ENCODE measurements at places on chromosomes 6 and 20. TPM values are rescaled to one million over a fixed set of nuclear protein-coding genes. Genes with fewer than 3 reads are reported as not detected.

Gene PTCRA
- not detected for total RNA-seq

DNA sequence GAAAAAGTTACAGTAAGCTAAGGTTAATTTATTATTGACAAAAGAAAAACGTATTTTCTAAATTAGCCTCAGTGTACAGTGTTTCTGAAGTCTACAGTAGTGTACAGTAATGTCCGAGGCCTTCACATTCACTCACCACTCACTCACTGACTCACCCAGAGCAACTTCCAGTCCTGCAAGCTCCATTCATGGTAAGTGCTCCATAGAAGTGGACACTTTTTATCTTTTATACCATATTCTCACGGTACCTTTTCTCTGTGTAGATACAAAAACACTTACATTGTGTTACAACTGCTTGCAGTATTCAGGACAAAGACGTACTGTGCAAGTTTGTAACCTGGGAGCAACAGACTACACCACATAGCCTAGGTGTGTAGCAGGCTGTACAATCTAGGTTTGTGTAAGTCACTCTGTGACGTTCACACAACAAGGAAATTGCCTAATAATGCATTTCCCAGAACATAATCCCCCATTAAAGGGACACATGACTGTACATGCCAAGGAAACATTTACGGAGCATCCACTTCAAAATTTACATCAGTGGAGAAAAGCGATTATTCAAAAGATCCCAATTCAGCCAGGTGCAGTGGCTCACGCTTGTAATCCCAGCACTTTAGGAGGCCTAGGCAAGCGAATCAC lies 133.4 kb downstream of the BANF2 start:
- DNase-seq = no peak

DNA sequence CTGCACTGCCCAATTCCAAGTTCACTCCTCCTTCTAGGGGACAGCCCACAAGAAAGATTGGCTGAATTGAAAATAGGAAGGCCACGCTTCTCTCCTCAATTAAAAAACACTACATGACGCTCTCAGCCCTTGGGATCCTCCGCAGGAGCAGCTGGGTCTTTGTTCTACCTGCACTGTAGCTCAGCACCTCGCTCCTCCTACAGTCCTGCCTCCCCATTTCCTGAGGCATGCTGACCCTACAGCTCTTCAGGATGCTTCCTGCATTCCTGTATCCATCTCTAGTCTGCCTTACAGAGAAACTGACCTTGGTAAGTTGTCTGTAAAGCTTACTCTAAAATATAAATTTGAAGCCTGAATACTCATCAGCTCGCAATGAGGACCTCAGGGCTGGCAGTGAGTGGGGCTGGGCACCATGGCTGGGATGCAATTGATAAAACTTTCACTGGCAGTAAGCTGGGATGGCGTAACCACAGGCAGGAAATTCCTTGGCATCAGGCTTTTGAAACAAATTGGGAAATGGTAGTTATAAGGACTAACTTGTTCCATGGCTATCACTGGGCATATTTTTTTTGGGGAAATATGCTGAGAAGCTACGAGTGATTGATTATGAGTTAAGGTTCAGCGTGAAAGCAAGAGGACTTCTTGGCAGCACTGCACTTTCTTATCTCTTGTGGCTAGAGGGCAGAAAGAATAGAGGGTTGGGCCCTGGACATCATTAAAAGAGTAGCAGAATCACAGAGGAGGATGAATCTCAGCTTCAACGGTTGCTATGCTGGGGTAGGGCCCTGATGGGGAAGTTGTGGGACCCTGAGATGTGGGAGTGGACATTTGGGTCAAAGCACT lies 11.7 kb upstream of the SIRPB1 start:
- no peak for DNase-seq

DNA sequence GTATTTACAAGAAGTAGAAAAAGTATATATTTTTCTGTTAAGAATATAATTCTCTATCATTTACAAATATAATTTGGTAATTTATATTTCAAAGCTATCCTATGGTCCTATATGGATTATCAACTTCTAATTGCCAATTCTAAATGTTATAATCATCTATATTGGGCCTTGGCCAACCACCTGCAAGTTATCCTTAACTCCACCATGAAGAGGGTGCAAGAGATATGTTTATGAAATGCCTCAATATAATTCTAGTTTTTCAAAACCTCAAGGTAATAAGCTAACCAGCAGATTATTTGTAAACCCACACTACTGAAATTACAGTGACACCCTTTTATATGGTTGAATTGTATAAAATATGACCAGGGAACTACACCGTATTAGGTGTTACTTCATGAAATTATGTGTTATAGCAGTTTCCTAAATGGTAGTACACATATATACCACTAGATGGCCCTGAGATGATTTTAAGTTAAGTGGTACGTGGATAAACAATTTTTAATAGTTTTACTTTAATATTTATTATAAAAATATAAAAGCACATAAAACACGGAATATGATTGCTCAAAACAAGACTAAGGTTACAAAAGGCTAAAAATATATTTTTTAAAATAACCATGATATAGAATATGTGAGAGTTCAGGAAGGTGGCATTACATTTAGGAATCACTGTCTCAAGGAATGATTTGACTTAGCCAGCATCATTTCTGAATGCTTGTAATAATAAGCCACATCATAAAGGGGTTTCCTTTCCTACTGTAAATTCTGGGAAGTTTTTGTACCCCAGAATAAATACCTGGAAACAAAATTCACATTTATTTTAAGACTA lies 9.8 kb upstream of the PNISR start:
- no peak for DNase-seq

DNA sequence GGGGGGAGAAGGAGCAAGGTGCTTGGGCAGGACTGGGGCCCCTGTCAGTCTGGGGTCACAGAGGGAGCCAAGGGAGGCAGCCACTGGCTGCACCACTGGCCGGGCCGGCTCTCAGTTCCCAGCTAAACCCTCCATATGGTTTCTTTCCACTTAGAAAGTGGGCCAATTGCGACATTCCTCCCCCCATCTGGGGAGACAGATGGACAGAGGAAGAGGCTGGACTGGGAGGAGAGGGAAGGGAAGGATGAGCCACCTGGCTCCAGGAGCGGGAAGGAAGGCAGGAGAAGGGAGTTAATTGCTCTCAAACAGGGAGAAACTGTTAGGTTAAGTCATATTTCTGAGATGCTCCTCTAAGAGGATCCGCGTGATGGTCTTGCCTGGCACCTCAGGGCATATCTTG lies 82.2 kb downstream of the GRM4 start:
- no peak for DNase-seq

DNA sequence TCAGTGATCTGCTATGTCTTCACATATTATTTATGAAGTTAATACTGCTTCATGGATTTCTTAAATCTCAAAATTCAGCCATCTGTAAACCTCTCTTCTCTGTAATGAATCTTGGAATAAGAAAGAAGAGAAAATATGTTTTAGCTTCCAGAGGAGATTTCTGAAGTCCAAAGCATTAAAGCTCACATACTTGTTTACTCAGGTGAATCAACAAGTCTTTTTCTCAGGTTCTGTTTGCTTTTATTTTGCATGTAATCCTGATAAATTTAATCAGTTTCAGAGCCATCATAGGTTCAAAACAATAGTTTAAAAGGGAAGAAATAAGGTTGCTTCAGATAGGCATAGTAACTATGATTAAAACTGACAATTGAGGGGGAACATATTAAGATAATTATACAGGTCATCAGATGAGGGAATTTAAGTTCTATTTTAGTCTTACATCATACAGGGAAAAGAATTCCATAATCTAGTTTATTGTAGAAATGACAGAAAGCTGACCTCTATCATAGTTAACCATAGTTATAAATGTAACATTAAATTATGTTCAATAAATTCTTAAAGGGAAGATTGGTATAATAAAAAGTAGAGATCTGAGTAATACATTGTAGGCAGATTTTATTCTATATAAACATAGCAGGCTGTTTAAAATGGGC lies 716.2 kb downstream of the EYS start:
- no peak for DNase-seq

DNA sequence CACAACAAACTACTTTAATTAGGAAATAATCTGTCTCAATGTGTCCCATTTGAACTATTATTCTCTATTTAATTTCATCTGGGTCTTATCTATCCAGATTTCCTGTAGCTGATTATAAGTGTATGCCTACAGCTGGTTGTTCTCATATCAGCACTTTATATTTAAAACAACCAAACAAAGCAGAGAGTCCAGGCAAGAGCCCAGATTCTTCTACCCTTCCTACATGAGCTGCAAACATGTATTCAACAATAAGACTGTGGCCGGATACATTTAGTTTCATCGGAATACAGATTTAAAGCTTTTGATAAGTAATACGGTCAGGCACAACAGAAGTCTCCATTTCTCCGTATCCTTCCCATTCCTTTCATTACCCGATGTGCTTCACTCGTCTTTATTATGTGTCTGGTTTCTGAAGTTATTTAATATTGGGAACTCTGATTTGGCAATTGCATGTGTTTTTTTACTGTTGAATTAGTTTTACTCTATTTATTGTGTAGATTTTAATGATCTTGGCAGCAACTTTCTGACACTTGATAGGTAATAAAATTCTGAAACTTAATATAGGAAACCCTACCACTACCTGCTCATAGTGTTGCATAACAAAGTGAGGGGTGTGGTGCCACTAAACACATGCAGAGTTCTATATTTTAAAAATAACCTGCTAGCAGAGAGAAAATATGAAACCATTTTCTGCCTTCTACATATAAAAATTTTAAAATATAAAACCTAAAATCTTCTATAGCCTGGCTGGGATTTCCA lies 653.5 kb upstream of the PTCHD4 start:
- no peak for DNase-seq

DNA sequence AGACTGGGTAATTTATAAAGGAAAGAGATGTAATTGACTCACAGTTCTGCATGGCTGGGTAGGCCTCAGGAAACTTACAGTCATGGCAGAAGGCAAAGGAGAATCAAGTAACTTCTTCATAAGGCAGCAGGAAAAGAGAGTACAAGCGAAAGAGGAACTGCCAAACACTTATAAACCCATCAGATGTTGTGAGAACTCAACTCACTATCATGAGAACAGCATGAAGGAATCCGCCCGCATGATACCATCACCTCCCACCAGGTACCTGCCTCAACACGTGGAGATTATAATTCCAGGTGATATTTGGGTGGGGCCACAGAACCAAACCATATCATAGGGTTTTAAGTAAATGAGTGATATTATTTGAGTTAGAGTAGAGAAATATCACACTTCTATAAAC lies 189.3 kb downstream of the TSHZ2 start:
- no peak for DNase-seq

DNA sequence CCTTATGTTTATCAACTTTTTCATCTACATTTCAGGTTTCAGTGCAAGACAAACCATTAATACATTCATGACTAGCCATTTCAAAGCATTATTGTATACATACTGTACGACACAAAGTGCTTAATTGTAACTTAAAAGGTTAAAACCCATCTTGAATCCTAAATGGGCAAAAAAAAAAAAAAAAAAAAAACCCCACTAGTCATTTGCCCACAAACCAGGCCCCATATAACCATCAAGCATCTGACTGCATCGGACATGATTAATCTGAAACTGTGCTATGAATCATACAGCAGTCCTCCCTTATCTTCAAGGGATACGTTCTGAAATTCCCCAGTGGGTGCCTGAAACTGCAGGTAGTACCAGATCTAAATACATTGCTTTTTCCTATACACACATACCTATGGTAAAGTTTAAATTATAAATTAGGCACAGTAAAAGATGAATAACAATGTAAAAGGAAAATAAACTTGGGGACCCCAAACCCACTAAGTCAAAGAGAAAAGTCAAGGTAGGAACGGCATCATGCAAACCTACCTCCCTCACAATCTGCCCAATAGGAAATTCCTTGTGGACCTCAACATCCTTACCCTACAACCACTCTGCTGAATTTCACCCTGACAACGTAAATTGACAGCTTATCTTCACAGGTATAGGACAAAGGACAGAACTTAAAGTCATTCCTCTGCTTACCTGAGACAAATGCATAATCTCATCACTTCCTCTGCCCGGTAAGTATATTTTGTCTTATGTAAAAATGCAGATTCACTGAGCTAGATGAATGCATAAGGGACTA lies 14.3 kb downstream of the B4GALT5 start:
- DNase-seq = no peak

GRCh38 chr6:20688710-20689500 lies 154.6 kb downstream of the CDKAL1 start:
- DNase-seq = no peak

Gene VSX1
- 0.52 TPM for total RNA-seq

Gene DOK5
- 25.5 TPM for total RNA-seq

DNA sequence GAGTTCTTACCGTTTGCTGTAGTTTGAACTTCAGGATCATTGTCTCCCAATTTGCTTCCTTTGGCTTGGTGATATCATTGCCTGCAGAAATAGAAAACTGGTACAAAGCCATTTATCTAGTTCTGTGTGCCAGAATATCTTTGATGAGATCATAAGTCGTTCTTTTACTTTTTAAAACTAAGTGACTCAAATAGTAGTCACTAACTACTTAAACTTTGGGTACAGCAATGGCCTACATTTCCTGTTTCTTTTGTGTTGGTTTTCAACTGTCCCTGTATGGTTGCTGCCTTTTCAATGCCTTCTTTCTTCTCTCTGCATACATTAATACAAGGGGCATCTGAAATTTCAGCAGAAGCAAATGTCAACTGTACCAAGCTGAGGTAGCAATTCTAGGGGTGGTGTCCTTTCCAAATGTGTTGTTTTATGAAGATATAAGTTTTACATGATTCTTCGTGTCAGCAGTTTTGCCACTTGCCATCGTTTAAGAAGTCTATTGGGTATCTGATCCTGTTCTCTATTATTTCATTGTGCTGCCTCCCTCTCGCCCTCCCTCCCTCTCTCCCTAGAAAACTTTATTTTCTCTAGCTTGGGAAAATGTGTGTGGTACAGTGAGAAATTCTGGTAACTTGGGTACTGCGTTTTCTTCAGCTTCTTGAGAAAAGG lies 238.5 kb downstream of the FARS2 start:
- no peak for DNase-seq

GRCh38 chr20:3749689-3750531 lies 17.4 kb downstream of the HSPA12B start:
- no peak for DNase-seq

- no peak for DNase-seq
Measured at GRCh38 chr6:96659084-96659845, 96.3 kb downstream of the FHL5 start.

GRCh38 chr6:41462033-41462432 lies 84.1 kb upstream of the FOXP4 start:
- DNase-seq = no peak

GRCh38 chr6:147418523-147418922 lies 90.0 kb upstream of the SAMD5 start:
- no peak for DNase-seq

DNA sequence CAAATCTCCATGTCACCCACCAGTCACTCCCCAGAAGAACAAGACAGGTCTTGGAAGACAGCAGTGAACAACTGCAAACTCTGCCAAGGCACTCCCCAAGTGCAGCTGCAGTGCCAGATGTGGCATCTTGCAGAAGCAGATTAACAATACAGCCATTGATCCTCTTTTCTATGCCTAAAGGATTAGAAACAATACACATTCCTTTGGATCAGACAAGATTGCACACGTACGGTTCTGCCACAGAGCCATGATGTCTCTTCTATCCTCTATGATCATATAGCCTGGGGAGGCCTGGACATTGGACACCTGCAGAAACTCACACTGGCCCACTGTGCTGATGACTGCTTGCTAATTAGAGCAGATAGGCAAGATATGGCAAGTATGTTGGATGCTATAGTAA lies 155.9 kb downstream of the MYLK4 start:
- no peak for DNase-seq
